Activated CD4-positive, alpha-beta T cell treated with anti-CD3 and anti-CD28 coated beads, Interleukin-2, amount 50 U/mL, for 48 hours (primary cell): ENCODE measurements at places on chromosomes 13 and 19.

GRCh38 chr13:31909864-31910551, 121.6 kb upstream of the FRY start:
- DNase-seq = peak; percentile 44

DNA sequence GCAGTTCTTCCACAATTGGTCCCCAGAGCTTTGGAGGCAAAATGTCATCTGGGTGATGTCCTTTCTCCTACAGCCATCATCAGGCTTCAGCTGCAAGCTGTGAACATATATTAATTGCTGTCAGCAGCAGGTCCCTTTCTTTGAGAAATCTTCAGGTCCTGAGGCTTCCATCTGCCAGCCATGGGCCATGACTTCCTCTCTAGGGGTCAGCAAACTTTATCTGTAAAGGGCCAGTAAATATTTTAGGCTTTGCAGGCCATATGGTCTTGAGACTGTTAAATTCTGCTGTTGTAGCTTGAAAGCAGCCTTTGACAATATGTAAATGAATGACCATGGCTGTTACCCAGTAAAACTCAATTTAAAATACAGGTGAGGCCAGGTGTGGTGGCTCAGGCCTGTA, 27.1 kb downstream of the SERP2 start:
- DNase-seq = no peak

GRCh38 chr13:52850396-52851136, 2.1 kb upstream of the PCDH8 start:
- peak; percentile 59 for DNase-seq

DNA sequence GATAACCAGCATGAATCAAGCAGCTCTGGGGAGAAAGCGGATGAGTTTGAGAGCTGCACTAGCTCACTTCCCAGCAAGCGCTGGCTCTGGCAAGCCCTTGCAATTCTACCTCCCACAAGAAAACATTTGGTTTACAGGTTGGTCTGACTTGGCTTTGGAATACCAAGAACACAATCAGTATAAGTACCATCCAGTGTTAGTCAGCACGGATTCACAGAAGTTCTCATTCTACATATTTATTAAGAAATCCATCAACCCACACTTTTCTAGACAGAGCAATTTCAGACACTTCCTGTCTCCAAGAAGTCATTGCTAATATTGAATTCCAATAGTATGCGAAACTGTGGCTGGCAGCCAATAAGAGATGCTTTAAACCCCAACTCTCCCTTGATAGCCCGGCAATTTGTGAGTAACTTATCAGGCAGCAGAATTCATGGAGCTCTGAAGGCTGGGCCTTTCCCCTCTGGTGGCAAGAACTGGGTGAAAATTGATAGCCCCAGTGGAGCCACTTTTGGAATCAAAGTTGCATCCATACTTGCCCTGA, 59.4 kb upstream of the WASF3 start:
- DNase-seq = no peak

DNA sequence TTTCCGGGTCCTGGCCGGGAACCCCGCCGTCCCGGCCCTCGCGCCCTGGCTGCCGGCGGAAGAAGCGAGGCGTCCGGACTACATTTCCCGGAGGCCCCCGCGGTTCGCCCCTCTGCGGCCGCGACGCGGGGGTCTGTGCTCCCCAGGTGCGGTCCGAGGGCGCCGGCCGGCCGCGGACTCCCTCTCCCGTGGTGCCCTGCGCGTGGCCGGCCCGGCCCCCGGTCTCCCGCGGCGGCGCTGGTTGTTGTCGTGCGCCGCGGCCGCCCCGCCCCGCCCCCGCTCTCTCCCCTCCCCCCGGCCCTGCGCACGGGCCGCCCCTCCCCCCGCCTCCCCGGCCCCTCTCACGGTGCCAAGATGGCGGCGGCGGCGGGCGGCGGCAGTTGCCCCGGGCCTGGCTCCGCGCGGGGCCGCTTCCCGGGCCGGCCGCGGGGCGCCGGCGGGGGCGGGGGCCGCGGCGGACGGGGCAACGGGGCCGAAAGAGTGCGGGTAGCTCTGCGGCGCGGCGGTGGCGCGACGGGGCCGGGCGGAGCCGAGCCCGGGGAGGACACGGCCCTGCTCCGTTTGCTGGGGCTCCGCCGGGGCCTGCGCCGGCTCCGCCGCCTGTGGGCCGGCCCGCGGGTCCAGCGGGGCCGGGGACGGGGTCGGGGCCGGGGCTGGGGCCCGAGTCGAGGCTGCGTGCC, at the start of gene KMT2B:
KMT2B (plus strand) TSS at position 339 of the 680 bp plus-strand sequence; CDS start at position 355, 16 bp downstream.
- no peak for DNase-seq
